IPS-NIHi11 (cell line): ENCODE measurements at places on chromosomes 3 and 15.

- no peak for DNase-seq
These were observed 25.8 kb downstream of the CYFIP1 start for GRCh38 chr15:22954326-22954725.

GRCh38 chr3:23387286-23387918 is 184.3 kb downstream of the UBE2E2 start:
- no peak for DNase-seq

- no peak for DNase-seq
These were observed 7.0 kb downstream of the SLCO3A1 start for GRCh38 chr15:91860498-91860897.

- no peak for DNase-seq
These were observed 32.6 kb downstream of the GALNT15 start for GRCh38 chr3:16207031-16207430.

DNA sequence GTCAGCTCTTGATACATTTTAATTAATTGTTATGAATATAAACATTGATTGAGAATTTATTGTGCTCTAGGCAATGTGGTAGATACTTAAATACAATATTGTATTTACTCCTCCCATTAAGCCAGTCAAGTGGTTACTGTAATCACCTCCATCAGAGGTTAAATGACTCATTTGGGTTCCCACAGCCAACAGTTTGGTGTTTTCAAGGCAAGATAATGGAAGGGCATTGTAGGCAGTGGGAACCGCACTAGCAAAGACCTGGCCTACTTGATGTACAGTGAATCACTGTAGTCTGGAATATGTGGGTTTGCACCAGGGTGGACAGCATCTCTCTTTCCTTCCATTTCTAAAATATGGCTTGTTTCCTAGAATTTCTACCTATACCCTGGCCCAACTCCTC is 127.4 kb downstream of the EDEM1 start:
- no peak for DNase-seq

DNA sequence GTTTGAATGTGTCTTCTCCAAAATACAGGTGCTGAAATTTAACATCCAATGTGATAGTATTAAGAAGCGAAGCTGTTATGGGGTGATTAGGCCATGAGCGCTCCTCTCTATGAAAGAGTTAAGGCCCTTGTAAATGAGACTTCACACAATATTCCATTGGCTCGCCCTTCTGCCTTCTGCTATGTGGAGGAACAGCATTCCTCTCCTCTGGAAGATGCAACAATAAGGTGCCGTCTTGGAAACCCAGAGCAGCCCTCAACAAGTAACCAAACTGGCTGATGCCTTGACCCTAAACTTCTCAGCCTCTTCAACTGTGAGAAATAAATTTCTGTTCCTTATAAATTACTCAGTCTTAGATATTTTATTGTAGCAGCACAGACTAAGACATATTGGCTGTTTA is 874.6 kb downstream of the ROBO1 start:
- no peak for DNase-seq

DNA sequence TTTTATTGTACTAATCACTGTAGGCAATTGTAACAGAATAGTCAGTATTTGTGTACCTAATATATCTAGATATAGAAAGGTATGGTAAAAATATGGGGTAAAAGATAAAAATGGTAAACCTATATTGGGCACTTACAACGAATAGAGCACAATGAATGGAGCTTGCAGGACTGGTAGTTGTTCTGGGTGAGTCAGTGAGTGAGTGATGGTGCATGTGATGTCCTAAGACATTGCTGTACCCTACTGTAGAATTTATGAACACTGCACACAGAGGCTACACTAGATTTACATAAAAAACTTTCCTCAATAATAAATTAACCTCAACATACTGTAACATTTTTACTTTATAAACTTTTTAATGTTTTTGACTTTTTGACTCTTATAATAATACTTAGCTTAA is 274.3 kb upstream of the PPP2R3A start:
- no peak for DNase-seq

DNA sequence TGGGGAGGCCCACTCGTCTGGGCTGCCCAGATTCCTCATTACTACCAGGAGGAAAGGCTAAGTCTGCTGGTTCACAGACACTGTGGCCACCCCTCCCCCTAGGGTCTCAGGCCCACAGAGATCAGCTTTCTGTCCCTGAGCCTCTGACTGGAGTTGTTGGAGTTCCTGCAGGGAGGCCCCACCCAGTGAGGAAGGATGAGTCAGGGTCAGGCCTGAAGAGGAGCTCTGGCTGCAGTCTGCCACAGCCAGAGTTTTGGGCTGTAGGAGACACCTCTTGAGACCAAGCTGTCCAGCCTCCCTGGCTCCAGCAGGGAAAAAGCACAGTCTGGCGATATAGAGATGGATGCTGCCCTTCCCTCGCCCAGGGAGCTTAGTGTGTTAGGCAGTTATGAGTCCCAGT is 720.9 kb upstream of the SEMA6D start:
- DNase-seq = no peak

- DNase-seq = no peak
These were observed 59.6 kb upstream of the MRPS22 start for GRCh38 chr3:139284221-139284620.

GRCh38 chr3:30408105-30408557 is 198.3 kb upstream of the TGFBR2 start:
- DNase-seq = no peak

DNA sequence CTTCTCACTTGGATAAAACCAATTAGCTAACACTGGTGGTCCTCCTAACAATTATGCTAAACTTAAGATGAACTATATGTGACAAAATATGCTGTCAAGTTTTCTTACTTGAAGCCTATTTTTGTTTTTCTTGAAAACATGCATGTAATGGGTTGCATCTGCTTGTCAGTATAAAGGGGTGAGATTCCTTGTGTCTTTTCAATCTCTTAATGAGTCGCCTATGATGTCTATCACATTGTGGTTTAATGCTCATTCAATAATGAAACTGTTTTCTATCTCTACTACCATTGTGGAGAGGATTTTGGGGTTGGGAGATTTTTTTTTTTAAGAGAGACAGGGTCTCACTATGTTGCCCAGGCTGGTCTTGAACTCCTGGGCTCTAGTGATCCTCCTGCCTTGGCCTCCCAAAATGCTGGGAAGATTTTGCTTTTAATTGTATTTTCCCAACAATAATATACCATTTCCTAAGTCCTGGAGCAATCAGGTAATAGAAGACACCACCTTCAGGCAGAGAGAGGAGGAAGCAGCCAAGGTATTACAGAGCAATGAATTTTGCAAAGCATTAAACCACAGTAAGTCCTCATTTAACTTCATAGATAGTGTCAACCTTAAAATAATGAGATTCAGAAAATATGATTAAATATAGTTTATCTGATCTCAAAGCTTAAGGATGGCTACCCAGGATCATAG is 17.4 kb upstream of the TRMT10C start:
- DNase-seq = no peak

DNA sequence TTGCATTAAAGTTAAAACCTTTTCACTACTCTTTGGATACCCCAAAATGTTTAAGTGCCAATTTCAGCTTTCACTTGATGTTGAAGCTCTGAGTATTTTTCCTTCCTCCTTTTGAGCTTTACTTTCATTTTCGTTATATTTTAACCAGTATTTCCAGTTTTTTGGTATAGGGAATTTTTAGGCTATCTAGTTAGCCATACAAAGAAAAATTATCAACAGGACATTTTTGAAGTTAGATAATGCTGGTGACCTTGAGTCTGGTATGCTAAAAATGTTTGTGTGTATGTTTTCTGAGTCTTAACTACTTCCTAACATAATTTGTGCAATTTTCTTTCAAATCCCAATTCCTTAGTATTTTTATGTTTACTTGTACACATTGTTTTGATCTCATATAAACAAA is 284.8 kb downstream of the OTOL1 start:
- DNase-seq = no peak

- DNase-seq = peak; percentile 26
These were observed 2.8 kb downstream of the MAP4 start for GRCh38 chr3:48013288-48013980.

DNA sequence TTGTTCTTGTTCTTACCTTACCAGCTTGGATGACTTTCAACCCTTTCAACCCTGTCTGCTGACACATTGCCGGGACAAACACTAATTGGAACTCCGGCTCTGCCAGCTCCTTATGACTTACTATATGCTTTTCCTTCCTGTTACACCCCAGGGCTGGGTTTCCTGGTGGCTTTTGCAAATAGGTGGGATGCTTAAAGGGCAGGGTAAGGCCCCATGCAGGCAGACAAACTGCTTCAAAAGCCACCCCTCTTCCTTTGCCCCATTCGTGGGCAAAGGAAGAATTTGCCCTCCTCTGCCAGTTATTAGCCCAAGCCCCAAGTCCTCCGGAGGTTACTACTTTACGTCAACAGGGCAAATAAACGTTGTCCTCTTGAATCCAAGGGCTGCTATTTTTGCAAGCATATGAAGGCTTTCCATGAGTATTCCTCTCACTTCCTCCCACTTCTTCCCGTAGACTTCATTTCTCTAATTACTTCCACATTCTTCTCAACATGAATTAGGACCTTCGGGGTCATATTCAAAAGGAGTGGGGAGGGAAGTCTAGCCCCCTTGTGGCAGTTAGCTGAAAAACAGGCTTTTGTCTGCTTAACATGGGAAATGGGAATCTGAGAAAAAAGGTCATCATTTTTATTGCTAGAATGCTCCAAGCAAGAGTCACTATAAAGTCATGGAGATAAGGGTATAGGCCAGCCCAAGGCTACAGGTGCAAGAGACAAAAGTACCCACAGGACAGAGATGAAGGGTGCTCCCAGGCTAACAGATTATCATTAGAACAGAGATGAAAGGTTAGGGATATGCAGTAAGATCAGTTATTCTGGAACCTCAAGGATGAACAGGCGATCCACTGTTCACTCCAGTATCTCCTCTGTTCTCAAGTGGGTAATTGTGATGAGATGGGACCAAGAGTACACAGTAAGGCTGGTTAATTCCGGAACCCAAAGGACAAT is 56.3 kb upstream of the FSTL1 start:
- DNase-seq = peak; percentile 39

GRCh38 chr3:182671541-182671940 is 121.8 kb upstream of the ATP11B start:
- DNase-seq = no peak

DNA sequence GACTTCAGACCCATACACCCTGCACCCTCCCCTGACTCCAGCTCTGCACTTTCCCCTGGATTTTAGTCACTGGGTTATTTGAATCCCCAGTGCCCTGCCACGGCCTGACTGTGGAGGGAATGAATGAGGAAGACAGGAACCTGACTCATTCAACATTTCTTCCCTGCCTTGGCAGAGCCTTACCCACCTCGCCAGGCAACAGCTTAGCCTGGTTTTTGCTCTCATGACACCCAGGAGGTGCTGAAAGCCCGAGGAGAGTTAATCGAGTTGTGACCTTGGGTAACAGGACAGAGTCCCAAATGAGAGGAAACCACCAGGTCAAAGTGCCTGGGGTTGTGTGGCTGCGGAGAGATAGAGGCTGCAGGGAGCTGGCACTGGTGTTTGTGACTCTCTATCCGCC is 128.3 kb downstream of the SMAD6 start:
- DNase-seq = no peak

DNA sequence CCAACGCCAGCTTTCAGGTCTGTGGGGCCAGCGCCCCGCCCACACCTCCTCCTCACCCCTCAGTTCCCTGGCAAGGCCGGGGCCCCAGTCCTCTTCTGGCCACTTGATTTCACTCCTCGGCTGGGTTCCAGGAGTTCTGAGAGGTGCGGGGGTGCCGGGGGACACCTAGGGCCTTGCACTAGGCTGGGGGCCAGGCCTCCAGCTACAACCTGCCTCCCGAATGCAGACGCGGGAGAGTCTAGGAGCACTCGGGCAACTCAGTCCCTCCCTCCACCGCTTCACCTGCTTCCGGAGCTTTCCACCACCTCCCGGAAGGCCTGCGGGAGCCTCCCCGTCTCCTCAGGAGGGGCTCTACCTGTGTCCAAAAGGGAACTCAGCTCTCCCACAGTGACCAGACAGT is 35.6 kb downstream of the TNK2 start:
- DNase-seq = no peak

DNA sequence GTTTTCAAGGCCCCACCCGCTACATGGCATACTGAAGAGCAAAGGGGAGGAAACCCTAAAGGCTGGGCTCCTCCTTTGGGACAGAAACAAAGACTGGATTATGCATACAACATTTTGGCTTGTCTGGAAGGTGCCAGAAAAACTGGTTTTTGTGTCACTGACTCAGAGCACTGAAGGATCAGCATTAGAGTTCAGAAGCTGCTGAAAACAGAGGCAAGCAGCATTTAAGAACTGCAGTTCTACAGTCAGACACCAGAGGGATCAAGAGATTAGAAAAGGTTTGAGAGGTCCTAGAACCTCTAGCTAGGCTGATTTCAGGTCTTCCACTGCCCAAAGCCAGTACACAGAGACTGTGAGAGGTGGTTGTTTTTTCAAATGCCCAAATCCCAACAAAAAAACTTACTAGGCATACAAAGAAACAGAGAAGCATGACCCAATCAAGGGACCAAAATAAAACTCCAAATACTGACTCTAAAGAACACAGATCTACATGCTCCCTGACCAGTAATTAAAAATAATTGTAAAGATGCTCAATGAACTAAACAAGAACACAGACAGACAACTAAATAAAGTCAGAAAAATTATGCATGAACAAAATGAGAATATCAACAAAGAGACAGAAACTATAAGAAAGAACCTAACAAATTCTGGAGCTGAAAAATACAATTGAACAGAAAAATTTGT is 91.2 kb downstream of the SENP2 start:
- peak; percentile 81 for DNase-seq

DNA sequence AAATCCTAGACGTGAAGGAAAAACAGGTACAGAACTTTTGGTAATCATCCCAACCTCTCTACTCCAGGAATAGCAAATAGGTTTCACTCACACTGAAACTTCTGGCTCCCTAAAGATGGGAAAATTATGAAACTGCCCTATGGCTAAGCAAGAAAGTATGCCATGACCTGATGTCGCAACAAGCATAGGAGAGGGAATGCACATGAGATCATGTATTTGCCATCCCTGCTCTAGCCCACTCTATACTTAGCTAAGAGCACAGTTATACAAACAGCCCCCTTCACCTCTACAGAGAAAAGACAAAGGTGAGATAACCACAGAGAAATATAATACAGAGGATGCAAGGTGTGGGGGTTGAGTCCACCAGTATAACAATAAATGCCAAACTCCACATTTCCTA is 102.7 kb downstream of the TBC1D5 start:
- no peak for DNase-seq

DNA sequence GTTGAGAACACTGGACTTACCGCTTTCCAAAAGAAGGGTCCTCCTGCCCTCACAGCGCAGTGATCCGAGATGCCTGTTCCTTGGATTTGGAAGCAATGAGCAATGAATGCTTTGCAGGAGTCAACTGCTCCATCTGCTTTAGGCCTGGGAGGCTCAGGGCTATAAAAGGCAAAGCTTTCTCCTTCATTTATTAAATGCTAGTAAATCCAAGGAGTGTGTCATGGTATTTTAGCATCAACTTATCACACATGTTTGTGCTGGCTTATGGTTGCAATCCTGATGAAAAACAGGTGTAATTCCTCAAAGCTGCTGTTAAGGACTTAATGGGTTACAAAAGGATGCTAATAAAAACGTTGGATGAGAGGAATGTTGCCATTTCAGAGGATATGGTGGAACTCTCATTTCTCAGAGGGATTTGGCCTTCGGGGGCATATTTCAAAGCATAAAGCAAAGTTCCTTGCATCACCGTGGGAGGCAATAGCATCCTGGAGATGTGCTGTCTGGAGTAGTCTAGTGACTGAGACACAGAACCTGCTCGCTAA is 158.5 kb upstream of the TPM1 start:
- no peak for DNase-seq
